GM20000 (cell line): ENCODE measurements at places on chromosomes 1 and 21.

DNA sequence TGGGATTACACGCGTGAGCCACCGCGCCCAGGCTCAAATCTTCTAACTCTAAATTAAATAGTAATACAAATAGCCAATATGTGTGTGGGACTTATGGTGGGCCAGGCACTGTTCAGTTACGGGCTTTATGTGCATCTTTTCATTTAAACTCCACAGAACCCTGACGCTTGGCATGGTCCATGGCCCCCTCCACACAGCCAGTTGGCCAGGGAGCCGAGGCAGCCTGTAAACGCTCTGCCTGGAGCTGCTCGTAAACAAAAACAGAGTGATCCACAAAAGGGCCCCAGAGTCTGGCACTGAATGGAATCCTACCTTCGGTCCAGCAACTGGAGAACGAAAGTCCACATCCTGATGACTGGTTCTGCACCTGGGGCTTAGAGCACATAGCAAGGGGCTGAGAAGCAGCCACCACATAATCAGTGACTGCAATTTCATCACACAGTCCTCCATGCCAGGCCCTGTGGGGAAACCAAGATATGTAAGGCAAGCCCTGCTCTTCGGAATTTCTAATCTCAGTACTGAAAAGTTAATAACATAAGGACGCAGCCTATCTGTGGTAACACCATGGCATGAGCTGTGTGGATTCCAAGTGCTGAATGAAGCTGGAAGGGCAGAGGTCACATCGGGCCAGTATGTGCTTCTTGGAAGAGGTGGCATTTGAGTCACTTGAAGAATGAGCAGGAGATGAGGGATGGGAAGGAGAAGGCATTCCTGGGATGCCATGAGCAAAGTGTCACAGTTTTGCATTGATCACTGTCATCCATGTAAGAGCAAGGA is 13.5 kb upstream of the ADAMTSL4 start:
- no peak for DNase-seq

GRCh38 chr1:15171271-15171908 is 17.8 kb downstream of the TMEM51 start:
- DNase-seq, result no peak

- DNase-seq, result no peak
Observed at GRCh38 chr1:3062616-3063378, 6.2 kb upstream of the PRDM16 start.

GRCh38 chr1:176330782-176331181 is 123.7 kb upstream of the COP1 start:
- DNase-seq, result no peak

DNA sequence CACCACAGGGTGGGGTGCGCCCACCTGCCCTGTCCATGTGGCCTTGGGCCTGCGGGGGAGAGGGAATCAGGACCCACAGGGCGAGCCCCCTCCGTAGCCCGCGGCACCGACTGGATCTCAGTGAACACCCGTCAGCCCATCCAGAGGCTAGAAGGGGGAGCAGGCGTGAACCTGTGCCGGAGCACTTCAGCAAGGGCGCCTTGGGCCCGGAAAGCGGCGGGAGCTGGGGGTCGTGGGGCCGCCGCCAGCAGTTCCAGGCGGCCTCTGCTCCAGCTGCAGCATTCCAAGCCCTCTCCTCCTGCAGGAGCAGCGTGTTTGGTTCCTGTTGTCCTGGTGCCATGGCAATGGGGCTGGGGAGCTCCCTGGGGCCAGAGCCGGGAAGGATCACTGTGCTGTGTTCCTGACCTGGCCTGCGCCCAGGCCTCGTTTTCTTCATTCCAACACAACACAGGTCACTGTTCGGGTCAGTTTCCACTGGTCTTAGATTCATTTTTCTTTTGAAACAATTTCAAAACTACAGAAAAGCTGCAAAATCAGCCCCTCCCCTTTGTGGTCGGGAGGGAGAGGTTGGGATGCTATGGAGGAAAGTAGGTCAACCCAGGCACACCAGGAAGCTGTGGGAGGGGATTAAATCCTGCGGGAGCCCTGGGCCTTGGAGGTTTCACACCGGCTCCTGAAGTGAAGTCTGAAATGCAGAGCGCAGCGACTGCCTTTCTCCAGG is 18.8 kb downstream of the SLX9 start:
- DNase-seq, result no peak

DNA sequence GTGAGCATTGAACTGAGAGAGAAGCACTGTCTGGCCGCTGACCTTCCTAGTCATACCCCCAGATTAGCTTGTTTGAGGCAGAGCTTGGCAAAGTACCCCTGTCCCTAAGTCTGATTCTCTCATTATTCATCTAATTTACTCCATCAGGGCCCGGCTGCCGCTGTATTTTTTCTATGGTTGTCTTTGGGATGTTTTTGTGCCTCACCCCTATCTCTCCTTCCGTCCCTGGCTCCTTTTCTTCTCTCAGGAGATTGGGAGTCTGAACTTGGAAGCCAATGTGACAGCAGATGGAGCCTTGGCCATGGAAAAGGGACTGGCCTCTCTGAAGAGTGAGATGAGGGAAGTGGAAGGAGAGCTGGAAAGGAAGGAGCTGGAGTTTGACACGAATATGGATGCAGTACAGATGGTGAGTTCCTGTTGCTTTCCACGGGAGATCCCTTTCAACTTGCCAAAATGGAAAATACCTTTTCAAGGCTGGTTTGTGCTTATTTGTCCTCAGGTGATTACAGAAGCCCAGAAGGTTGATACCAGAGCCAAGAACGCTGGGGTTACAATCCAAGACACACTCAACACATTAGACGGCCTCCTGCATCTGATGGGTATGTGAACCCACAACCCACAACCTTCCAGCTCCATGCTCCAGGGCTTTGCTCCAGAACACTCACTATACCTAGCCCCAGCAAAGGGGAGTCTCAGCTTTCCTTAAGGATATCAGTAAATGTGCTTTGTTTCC is 53.9 kb downstream of the LAMC2 start:
- DNase-seq, result no peak

GRCh38 chr1:18262726-18263125 is 155.1 kb downstream of the IGSF21 start:
- DNase-seq, result no peak

GRCh38 chr1:31413405-31414001 is 490 bp downstream of the SERINC2 start:
- peak; percentile 54 for DNase-seq

GRCh38 chr1:212722270-212722957 is 22.8 kb upstream of the BATF3 start:
- DNase-seq, result no peak

DNA sequence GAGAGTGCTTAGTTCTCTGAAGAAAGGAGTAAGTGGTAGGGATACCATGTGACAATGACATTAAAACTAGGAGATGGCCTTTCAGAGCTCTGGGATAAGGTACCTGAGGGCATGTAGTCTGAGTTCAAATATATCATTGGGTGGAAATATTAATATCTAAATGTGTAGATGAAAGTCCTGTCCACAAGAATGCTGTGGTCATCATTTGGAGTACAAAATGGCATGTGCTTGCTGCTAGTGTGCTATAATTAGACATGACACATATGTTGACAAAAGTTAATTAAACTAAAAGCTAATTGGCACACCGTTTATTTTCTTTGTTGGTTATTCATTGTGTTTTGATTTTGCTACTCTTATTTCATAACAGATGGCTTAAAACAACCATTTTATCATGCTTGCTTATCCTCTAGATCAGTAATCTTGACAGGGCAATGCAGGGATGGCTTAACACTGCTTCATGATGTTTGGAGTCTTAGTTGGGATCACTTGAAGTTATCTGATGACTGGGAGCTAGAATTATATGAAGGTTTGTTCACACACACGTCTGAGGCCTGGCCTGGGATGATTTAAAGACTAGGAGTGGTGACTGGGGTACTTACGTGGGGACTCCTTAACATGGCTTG is 31.0 kb downstream of the CC2D1B start:
- no peak for DNase-seq

DNA sequence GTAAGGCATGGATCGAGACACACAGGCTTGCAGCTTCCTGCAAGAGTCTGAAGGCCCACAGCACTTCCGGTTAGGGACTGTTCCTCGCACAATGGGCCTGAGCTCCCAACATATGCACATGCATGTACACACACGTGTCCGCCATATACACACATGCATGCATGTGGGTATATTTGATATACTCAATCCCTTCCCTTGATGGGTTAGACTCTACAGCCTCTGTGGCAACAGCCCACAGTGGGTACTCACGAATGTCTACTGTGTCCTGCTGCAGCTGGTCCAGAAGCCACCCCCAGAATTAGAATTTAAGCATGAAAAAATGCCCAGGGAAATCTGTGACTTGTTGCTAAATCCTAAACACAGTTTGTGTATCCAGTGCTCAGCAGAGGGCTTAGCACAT is 9.9 kb downstream of the F3 start:
- no peak for DNase-seq
